Naive B cell (primary cell): ENCODE measurements at places on chromosomes 2 and 18.

GRCh38 chr2:20011276-20012031 is 1.0 kb downstream of the MATN3 start:
- H3K4me1 ChIP-seq, result peaks cover 9% of the 10 kb centered on the region
- no peak for DNase-seq
- H3K4me3 ChIP-seq, result peak overlapping the region; percentile 62
- H3K36me3 ChIP-seq, result no peaks in the 10 kb centered on the region
- no peak overlapping the region for H3K27ac ChIP-seq
- peaks cover 75% of the 10 kb centered on the region for H3K27me3 ChIP-seq

DNA sequence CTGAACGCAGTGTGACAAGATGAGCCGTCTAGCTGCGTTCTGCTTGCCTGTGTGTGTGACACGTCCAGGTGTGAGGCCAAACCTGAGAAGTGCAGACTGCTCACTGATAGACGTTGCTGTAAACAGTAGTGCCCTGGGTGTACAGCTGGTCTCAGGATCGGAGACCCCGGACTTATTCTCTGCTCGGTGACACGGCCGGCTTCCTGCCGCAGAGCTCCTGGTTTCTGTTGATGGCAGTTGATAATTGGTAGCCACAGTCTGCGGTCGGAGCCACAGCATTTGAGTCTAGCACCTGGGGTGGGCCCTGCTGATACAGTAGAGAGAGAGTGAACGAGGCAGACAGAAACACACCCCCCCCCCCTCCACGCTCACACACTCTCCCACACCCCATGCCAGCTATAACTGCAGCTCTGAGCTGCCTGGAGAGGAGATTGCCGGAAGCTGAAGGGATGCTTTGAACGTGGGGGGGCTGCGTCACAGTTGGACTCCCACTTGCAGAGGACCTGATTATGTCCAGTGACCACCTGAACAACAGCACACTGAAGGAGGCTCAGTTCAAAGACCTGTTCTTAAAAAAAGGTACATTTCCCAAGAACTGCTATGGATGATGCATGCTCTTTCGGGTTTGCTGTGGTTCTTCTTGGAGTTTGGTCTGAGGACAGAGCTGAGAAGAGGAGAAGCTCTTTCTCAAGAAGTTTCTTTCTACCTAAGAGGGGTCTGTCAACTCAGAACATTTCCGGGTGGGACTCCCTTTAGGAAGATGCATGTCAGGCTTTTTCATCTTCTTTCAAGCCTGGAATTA is 114.0 kb downstream of the FAM210A start:
- no peaks in the 10 kb centered on the region for H3K36me3 ChIP-seq
- H3K27ac ChIP-seq, result peak overlapping the region; percentile 99
- peaks cover 77% of the 10 kb centered on the region for H3K4me1 ChIP-seq
- DNase-seq, result peak; percentile 91

GRCh38 chr18:62106271-62106670 is 80.6 kb downstream of the PIGN start:
- no peak overlapping the region for H3K27ac ChIP-seq
- no peaks in the 10 kb centered on the region for H3K4me1 ChIP-seq
- DNase-seq, result no peak
- no peaks in the 10 kb centered on the region for H3K27me3 ChIP-seq
- H3K4me3 ChIP-seq, result no peak overlapping the region

DNA sequence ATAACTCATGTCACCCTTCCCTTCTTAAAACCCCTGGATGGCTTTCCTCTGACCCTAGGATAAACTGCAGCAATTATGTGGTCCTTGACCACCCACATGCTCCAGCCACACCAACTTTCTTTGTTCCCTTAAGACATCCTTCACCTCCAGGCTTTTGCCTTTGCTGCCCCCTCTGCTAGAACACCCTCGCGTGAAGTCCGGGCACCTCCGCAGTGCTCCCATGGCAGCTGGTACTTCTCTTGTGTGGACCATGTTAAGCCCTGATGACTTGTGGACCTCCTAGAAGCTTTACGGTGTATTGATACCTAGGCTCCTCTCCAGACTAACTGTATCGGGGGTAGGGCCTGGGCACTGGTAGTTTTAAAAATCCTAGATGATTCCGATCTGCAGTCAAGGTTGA is 824 bp upstream of the ABHD1 start:
- H3K4me3 ChIP-seq, result peak overlapping the region; percentile 95
- no peak overlapping the region for H3K27ac ChIP-seq
- no peaks in the 10 kb centered on the region for H3K36me3 ChIP-seq
- H3K4me1 ChIP-seq, result peaks cover 19% of the 10 kb centered on the region
- H3K27me3 ChIP-seq, result peaks cover 38% of the 10 kb centered on the region

DNA sequence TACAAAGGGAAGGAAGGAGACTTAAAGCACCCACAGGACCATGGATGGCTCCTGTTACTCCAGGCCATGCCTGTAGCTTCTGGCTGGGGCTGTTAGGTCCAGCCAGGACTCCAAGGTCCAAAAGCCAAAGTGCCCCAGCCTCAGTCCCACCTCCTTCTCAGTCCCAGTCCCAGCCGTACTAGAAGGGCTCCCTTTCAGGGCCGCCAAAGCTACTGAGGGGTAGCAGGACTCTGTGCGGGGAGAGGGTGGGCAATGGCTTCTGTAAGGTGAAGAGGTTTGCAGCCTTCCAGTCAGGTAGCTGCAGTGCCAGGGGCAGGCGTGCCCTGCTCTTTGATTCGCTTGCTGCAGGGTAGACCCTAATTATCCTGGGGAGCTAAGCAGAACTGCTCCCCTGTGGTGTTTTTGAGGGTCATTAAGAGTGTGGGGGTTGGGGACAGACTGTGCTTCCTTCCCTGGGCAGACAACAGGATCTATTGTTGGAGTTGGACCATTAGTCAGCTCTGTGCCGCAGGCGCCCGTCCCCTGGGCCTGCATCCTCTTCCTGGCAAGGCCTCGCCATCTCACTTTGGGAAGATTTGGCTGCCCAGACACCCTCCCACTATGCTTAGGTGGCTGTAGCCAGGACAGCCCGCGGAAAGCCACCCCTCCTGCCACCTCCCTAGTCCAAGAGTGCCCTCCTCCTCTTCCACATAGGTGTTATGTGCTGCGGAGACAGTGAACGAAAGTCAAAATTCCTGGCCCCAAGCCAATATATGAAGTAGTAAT is 118.8 kb downstream of the ZBTB7C start:
- no peaks in the 10 kb centered on the region for H3K27me3 ChIP-seq
- no peak overlapping the region for H3K27ac ChIP-seq
- no peaks in the 10 kb centered on the region for H3K4me1 ChIP-seq
- no peak for DNase-seq

DNA sequence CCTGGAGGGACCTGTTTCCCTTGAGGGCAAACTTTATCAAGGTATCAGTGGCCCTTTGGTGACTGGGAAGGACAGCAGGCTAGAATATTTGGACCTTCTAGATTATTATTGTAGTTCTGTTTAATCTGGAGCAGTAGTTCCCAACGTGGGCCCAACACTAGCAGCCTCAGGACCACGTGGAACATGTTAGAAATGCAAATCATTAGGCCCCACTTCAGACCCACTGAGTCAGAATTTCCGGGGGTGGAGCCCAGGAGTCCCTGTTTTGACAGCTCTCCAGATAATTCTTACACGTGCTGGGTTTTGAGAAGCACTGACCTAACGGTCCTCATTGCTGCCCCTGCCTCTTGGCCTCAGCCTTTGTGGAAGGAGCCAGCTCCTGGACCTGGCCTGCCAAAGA is 25.5 kb upstream of the DYNC2LI1 start:
- no peak for DNase-seq
- no peak overlapping the region for H3K4me3 ChIP-seq
- no peak overlapping the region for H3K27ac ChIP-seq
- no peaks in the 10 kb centered on the region for H3K4me1 ChIP-seq
- no peaks in the 10 kb centered on the region for H3K36me3 ChIP-seq

DNA sequence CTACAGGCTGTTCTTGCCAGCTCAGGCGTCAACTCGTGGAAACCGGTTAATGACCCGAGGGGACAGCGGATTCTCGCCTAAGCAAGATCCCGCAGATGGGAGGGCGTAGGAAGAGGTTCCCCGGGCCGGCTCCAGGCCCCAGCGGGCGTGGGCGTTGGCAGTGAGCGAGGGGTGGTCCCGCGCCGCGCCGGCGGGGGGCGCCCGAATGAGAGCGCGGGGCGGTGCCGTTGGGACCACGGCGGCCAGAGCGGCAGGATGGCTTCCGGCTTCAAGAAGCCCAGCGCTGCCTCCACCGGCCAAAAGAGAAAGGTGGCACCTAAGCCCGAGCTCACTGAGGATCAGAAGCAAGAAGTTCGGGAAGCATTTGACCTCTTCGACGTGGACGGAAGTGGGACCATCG is at the start of gene CETN1:
CETN1 (plus strand) TSS at position 227 of the 400 bp plus-strand sequence; CDS start at position 256, 29 bp downstream.
- no peak within 1 kb of the TSS for H3K4me3 ChIP-seq
- H3K36me3 ChIP-seq, result no peaks in the 10 kb centered on the region
- H3K4me1 ChIP-seq, result no peaks in the 10 kb centered on the region
- H3K27ac ChIP-seq, result no peak within 1 kb of the TSS

- no peaks in the 10 kb centered on the region for H3K36me3 ChIP-seq
- H3K4me1 ChIP-seq, result no peaks in the 10 kb centered on the region
- no peak for DNase-seq
- H3K4me3 ChIP-seq, result no peak overlapping the region
- H3K27me3 ChIP-seq, result no peaks in the 10 kb centered on the region
These were observed 165.5 kb downstream of the TGIF1 start for GRCh38 chr18:3615374-3615985.

- H3K4me1 ChIP-seq, result no peaks in the 10 kb centered on the region
- H3K27ac ChIP-seq, result no peak overlapping the region
- H3K36me3 ChIP-seq, result no peaks in the 10 kb centered on the region
These were observed 23.3 kb upstream of the ROCK1 start for GRCh38 chr18:21134895-21135294.

- DNase-seq, result no peak
- no peaks in the 10 kb centered on the region for H3K36me3 ChIP-seq
- peaks cover 21% of the 10 kb centered on the region for H3K4me1 ChIP-seq
- peaks cover 8% of the 10 kb centered on the region for H3K27me3 ChIP-seq
These were observed 471.5 kb downstream of the EPHA4 start for GRCh38 chr2:221100467-221101089.

GRCh38 chr2:174748948-174749347 is 15.3 kb downstream of the CHRNA1 start:
- H3K27ac ChIP-seq, result no peak overlapping the region
- DNase-seq, result peak; percentile 54
- H3K36me3 ChIP-seq, result no peaks in the 10 kb centered on the region

DNA sequence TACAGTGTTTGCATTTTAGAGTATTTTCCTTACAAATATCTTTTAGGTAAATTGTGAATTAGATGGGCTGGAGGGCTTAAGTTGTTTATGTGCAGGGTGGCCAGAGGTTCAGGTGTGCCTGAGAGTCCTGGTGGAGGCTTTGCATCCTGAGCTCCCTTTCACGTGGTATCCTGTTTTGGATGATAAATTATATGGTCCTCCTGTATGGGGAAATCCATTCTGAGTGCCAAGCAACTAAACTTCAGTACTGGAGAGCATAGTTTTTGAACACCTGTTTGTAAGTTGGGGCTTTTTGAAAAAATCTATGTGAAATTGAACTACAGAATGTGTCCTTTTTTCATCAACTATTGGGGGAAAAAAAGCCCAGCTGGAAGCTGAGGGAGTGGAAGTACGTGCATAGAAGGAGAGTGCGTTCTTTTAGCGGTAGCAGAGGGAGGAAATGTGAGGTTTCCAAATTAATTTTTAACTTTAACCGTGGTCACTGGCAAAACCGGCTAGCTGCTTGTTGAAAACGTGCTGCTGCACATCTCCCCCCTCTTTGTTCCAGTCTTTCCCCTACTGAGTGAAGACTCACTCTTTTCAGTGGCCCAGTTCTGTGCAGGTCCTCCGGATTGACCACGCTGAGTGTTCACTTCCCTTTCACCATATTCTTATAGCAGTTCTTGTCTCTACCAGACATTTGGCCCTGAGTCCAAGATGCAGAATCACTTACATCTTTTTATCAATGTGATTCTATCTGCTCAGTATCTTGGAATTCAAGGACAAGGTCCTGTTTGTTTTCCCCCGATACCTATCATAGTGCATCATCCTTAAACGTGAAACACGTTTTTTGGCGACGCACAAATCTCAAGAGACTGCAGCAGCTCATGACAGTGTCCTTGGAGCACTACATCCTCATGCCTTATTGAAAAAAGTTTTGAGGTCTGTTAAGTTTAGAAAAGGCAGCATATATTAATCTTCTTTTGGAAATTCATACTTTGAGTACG is 15.3 kb downstream of the CNOT11 start:
- H3K27ac ChIP-seq, result peak overlapping the region; percentile 35
- no peak for DNase-seq
- no peaks in the 10 kb centered on the region for H3K4me1 ChIP-seq
- no peak overlapping the region for H3K4me3 ChIP-seq
- no peaks in the 10 kb centered on the region for H3K27me3 ChIP-seq

DNA sequence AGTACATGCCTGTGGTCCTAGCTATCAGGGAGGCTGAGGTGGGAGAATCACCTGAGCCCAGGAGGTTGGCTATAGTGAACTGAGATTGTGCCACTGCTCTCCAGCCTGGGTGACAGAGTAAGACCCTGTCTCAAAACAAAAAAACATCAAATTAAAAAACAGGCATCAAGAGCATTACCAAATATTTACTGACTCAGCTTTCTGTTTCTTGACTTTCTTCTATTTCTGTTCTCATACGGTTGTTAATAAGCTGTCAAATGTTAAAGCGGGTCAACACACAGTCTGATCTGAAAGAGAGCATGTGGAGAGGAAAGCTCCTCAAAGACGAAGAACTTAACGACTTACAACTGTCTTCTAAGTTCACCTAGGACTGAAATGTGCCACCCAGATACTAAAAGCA is 59.0 kb downstream of the ITGB1BP1 start:
- no peak overlapping the region for H3K27ac ChIP-seq
- H3K27me3 ChIP-seq, result peaks cover 5% of the 10 kb centered on the region
- H3K36me3 ChIP-seq, result no peaks in the 10 kb centered on the region
- H3K4me1 ChIP-seq, result no peaks in the 10 kb centered on the region
- no peak overlapping the region for H3K4me3 ChIP-seq
- DNase-seq, result no peak

- H3K4me3 ChIP-seq, result no peak overlapping the region
- no peaks in the 10 kb centered on the region for H3K36me3 ChIP-seq
- H3K27ac ChIP-seq, result no peak overlapping the region
- H3K27me3 ChIP-seq, result no peaks in the 10 kb centered on the region
- no peak for DNase-seq
These were observed 304.7 kb upstream of the TMEFF2 start for GRCh38 chr2:192499476-192499875.

GRCh38 chr2:100104718-100105677 is 37.4 kb downstream of the AFF3 start:
- peak; percentile 49 for DNase-seq
- H3K27ac ChIP-seq, result peak overlapping the region; percentile 92
- H3K27me3 ChIP-seq, result no peaks in the 10 kb centered on the region
- peaks cover 10% of the 10 kb centered on the region for H3K36me3 ChIP-seq
- peaks cover 44% of the 10 kb centered on the region for H3K4me1 ChIP-seq
